ENCODE measurements at places on chromosomes 6 and 20.

DNA sequence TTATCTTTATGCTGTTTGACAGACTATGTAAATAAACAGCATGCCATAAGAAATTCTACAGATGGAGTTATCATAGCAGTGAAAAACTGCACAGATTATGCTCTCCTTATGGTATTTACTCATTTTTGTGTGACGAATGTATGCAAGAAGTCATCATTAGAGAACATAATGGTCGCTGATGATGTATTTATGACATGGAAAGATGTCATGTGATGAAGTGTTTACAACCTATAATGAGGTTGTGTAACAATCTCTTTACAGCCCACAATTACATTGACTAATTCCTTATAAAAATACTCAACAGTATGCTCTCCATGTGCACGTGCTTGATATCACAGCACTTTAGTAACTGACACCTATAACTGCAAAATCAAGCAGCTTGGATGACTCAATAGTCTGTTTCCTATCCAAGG is 192.4 kb downstream of the BMP2 start:
- no peak for DNase-seq

- no peak for DNase-seq
Observed at GRCh38 chr6:30446259-30446658, 43.0 kb upstream of the HLA-E start.

GRCh38 chr20:15848995-15849610 is 724.1 kb downstream of the KIF16B start:
- DNase-seq: no peak

GRCh38 chr20:4925842-4926530 is 75.3 kb downstream of the SLC23A2 start:
- DNase-seq: peak; percentile 75

GRCh38 chr6:170114187-170114945 is 176.5 kb downstream of the DLL1 start:
- DNase-seq: no peak

DNA sequence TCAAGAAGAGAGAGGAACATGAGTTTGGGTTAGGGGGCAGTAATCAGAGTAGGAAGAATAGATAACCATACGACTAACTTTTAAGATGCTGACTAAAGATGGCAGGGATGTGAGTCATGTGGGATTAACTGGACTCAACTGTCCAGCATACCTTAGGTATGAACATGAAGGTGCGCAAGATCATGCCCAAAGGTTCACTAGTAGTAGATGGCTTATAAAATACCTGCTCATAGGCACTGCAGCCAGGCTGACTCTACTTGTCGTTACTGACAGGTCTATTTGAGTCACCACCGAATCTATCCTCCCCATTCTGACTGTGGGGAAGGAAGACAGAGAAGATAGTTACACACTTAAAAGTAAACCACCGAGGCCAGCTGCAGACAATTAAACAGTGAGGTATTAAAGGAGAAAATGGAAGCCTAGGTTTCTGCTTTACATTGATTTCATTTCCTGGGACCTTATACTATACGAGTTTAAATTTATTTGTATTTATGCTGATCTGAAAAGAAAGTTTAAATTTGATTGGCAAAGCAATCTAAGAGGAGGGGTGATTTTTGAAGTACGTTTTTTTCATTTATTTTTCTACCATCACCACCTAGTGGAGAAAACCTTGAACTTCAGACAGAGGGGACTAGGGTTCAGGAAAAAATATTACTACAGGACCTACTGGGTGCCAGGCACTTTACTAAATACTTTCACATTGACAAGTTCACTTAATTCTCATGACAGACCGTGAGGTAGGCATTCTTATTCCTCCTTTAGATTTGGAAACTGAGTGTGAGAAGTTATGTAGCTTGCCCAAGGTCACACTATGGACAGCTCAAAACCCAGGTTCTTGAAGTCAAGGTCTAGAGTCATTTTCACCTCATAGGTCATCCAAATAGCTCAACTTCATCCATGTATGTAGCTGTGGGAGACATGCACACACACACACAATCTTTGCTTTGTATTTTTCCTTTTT is 4.0 kb upstream of the WRNIP1 start:
- no peak for DNase-seq

DNA sequence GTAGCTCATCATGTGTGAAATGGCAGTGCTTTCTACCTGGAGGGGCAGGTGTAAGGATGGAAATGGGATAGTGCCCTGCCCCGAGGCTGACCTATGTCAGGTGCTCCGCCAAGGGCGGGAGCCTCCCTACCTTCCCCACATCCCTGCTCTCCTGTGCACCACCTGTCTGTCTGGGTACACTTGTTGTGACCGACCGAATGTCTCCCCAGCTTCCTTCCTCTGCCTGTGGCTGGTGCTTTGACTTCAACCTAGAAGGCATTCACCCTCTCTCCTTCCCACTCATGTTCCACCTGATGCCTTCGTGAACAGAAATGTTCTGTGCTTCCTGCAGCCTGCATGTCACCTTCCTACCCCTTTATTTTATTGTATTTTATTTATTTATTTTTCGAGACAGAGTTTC is 114.8 kb downstream of the SCML4 start:
- DNase-seq: no peak

DNA sequence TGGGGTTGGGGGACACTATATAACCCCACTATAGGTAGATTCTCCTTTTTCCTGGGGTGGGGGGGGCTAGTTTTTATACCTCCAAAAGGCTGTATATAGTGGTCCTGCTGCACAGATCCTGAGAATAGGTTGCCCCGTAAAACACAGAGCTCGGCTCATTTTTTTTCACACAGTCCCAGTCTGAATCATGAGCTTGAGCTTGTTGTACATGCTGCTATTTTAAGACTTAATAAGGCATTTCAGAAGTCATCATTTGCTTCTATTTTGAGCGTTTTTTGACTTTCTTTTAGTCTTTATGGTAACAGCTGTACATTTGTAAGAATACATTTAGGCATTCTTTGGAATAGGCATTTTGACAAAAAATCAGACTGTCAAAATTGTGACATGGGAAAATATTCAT is 30.5 kb downstream of the SLC9A8 start:
- DNase-seq: peak; percentile 18

DNA sequence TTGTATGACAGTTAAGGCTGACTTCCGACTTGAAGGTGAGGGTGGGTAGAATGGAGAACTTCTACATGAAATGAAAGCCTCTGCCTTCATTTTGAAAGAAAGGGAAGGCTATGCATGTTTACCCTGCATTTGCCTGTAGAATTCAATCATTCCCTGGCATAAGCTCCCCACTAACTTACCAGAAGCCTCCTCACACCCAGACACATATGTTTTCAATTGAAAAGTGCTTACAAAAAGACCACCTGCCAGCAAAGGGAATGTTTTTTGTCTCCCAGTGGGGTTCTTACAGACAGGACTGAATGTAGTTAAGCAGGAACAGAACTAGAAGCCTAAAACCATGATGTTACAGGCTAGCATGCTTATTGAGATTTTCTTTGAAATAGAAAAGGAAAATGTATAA is 392.1 kb upstream of the HSF2 start:
- no peak for DNase-seq

DNA sequence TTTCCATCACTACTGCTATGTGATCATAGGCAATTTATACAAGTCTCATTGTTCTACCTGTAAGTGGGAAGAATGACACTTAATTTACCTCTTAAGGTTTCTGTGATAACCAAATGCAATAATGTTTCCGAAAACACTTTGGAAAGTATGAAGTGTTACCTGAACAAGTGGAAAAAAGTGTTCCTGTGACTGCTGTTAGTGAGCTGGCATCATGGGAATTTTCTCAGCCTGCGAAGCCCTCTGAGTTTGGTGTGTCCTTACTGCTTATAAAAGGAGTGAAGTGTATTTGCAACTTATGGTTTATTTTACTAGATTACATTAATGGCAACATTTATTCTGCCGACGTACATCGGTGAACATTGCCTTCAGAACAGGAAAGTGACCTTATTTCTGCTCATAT is 133.0 kb downstream of the AKAP7 start:
- no peak for DNase-seq

DNA sequence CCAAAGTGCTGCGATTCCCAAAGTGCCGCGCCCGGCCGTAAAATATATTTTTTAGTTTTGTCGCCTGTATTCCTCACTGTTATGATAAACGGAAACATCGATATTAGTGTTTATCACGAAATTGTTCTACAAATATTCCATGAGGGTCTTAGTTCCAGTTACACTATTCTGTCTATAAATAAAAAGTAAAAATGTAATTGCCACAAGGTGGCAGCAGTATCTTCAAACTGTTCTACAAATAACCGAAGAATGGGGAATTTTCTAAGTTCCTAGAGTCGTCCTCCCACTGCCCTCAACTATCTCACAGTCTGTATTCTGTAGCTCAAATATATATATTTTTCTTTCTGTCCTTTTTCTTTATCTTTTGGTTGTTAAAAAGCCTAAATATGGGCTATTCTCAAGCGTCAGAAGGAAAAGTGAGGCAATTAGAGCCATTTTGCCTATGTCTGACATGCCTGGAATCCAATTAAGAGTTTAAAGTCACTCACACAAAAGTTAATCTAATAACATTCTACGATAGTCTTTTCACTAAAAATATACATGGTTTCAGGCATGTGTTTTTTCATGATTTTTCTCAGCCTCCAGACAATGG is 14.2 kb upstream of the FAM162B start:
- peak; percentile 38 for DNase-seq

DNA sequence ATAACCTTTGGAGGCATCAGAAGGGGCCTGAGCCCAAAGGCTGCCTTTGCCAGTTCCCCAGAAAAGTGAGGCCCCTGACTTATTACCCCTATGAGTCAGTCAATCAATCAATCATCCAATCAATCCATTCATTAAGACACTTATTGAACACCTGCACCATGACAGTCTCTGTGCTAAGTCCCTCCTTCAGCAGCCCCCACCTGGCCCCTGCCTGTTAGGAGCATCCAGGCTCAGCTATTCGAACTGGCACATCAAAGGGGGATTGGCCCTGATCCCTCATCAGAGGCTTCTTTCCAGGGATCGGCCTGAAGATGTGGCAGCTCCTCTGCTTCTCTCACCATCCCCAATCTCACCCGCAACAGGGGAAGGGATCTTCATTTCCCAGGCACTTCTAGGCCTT is 27.7 kb upstream of the VEGFA start:
- no peak for DNase-seq

DNA sequence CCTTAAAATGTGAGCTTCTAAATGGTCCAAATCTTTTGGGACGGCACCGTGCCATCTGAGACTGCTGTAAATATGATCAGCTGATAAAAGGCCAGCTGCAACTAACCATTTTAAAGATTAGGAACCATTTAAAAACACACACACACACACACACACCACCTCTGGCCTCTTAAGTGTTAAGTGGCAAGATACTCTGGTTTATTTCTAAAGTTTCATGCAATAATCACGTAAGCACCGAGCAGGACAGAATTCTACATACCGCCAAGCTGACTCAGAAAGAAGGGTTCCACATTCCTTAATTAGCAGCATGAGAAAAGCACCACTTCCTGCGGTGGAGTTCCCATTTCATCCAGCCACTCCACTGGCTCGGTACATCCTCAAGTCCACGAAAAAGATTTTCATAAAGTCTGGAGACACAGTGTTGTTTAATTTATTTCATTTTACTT is 17.8 kb upstream of the ZNF217 start:
- DNase-seq: peak; percentile 98

GRCh38 chr20:1802385-1803060 is 92.7 kb upstream of the SIRPA start:
- DNase-seq: peak; percentile 51

DNA sequence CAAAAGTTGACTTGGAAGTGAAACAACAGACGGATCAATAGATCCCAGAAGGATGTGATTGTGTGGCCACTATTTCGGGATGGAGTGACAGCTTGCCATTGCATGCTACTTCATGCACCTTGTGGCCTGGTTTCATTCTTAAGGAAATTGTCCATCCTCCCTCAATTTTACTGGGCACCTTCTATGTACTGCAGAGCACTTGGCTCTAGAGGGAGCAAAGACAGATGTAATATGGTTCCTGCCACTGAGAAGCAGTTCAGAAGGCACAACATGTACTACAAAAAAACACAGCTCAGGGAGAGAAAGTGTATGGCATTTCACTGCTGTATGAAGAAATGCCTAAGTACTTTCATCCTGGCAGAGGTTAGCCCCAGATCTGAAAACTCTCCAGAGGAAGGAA is 91.9 kb downstream of the FOXA2 start:
- no peak for DNase-seq

DNA sequence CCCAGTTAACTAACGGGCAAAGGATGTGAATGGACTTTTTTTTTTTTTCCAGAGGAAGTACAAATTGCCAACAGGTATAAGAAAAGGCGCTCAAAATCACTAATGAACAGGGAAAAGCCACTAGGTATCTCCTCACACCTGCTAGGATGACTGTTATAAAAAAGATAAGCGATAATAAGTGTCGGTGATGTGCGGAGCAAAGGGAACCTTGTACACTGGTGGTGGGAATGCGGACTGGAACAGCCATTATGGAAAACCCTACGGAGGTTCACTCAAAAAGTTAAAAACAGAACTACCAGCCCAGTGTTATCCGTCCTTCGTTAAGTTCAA is 787 bp upstream of the RAB32 start:
- no peak for DNase-seq

GRCh38 chr20:2736441-2736840 is 43.9 kb downstream of the EBF4 start:
- DNase-seq: no peak

DNA sequence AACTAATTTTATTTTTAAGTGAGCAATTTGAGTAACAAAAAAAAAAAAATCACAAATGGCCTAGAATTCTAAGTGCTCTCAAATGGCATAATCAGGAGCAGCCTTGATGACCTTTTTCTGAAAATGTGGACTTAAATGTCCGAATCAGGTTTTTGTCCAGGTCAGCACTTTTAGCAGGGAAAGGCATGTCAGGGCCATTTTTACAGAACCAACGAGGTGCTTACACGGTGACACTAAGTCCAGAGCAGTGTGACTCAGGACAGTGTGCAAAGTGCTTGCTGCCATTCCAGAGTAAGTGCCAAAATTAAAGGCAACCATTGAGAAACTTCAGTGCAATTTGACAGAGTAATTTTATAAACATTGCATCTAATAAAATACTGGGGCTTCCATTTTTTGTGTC is 127.8 kb downstream of the KIF16B start:
- no peak for DNase-seq
